Gastroesophageal sphincter (tissue), 4 donors: ENCODE measurements at places on chromosomes 7 and 10. TPM values are rescaled to one million over a fixed set of nuclear protein-coding genes. Genes with fewer than 3 reads are reported as not detected.

NUDT13 gene
- total RNA-seq = 4.0 TPM

GRCh38 chr7:138649506-138649905 lies 51.7 kb downstream of the SVOPL start:
- ATAC-seq = no peak

- ATAC-seq = no peak
These were observed 23.3 kb downstream of the CD36 start for GRCh38 chr7:80661729-80662128.

HABP2 gene
- not detected for total RNA-seq

DNA sequence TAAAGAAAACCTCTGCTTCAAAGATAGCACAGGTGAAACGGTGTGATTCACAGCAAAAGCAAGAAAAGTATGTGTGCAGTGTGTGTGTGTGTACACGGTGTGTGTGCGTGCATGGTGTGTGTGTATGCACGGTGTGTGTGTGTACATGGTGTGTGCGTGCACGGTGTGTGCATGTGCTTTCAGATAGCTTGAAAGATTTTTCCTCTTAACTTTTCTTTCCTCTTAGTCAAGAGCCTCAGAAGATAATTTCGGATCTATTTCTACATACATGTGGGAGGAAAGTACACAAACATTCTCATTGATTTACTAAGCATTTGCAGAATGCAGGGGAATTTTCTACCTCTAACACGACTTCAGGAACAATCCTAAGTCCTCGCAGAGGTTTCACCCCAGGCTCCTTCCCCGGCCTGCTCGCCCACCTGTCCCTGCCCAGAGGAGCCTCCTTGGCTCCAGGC lies 2.9 kb downstream of the FGFR2 start:
- ATAC-seq = no peak

HMX3 gene
- not detected for total RNA-seq

DNA sequence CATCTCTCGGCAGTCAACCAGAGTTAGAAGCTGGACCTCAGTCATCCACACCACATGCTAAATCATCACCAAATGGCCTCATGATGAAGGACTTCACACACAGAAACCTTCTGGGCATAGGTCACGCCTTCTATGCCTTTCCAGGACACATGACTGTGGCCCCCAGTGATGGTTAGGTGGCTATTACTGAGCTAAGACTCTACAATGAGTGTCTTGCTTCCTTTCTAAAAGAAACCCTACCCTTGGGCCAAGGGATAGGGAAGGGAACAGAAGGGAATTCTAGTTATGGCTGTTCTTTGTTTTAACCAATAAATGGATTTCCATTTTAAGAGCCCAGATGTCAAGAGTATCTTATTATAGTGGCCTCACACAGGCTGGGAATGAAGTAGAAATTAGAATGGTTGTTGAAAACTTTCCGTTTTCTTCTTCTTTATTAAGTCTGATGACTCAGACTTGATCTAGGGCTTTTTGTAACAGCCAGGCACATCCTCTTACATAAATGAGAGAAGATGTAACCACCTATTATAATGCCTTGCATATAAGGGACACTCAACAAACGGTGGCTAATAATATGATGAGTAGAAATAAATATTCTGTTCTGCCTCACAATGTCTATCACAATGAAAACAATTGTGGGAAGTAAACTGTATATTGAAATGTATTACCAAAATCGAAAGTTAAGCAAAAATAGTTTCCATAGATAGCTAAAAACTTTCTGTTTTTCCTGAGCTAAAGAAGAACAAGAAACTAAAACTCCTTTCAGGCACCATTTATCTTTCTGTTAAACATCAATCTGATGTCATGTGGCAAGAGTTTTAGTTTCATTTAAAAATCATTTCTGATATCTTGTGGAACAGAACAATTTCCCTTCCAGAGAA lies 62.5 kb upstream of the TOMM7 start:
- ATAC-seq = no peak

- ATAC-seq = no peak
These were observed 219.0 kb downstream of the DIP2C start for GRCh38 chr10:470339-471003.

SFRP4 gene
- 7.0 TPM for total RNA-seq

DNA sequence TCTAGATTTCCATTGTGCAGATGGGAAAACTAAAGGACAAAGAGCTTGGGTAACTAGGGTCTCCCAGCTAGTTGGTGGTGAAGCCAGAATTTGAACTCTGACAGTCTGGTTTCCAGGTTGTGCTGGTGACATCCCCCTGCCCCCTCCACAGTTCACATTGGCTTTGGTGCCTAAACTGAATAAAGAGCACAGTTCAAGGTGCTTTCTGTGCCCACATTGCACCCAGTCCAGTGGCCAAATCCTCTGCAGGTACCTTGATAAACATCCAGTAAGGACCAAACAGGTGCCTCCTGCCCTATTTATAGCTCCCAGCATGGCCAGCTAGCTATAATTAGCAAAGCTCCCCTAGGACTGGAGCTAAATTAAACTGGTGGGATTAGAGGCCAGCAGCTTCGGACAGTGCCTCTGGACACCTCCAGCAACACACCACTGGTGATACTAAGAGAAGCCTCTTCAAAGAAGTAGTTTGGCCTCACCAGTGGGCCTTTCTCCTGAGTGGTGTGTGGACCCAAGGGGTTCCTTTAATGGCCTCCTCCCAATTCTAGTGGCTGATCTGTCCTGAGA lies 59.9 kb downstream of the KCNMA1 start:
- no peak for ATAC-seq

SPDYE9 gene
- not detected for total RNA-seq

FOXP2 gene
- 58.1 TPM for total RNA-seq

ATOH7 gene
- not detected for total RNA-seq

- ATAC-seq = no peak
These were observed 45.7 kb downstream of the PAPSS2 start for GRCh38 chr10:87705339-87705738.

DNA sequence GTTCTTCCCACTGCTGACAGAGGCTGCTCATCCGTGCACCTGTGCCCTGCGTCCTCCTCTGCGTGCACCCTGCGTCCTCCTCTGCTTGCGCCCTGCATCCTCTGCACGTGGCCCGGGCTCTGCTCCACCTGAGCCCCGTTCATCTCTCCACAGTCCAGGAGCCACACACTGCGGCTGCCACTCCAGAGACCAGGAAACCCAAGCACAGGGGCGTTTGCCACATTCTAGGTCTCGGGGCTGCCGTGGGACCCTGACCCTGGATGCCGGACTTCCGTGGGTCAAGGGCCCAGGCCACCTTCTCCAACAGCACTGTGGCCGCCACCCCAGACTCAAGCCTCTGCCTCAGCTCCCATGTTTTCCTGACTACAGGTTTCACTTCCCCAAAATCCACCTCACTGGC lies 460.4 kb downstream of the PTPRN2 start:
- no peak for ATAC-seq
